Kidney (tissue), 22 donors: ENCODE measurements at places on chromosomes 6 and 20.

GRCh38 chr20:36173451-36173933 lies 19.0 kb downstream of the EPB41L1 start:
- peak; percentile 90 for DNase-seq

GRCh38 chr6:17193106-17193775 lies 87.9 kb upstream of the RBM24 start:
- DNase-seq, result no peak

- DNase-seq, result no peak
Observed at GRCh38 chr20:19903168-19903811, 113.9 kb upstream of the NAA20 start.

GRCh38 chr20:53749499-53749898 lies 155.9 kb upstream of the ZNF217 start:
- no peak for DNase-seq

DNA sequence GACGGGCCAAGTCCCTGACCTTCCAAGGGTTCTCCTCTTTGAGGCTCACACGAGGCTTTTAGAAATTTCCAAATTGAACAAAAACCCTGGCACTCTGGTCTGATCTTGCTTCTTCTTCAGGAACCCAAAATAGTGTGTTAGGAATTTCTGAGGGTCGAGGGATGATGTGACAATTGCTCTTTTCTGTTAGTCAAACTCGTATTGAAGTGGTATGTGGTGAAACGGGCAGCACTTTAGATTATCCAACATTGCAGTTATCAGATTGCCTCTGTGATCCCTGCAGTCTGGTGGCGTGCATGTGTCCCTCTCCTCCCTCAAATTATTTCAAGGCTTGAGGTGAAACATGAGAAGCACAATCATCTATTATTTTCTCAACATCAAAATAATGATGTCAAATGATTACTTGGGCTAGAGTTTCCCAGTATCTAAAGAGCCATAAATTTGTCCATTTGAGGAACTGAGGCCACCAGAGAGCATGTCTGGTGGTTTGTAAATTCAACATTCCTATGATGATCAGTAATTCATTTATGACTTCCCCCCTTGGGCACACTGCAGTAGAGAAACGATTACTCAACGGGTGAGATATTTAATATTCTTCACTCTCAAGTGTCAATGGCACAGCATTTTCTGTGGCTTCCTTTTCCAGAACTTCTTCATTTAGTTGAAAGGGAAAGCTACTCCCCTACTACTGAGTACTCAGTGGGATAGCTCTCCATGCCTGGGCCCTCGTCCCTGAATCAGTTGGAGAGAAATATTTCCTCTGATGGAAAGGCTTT lies 308.6 kb upstream of the MAP3K7 start:
- DNase-seq, result no peak

DNA sequence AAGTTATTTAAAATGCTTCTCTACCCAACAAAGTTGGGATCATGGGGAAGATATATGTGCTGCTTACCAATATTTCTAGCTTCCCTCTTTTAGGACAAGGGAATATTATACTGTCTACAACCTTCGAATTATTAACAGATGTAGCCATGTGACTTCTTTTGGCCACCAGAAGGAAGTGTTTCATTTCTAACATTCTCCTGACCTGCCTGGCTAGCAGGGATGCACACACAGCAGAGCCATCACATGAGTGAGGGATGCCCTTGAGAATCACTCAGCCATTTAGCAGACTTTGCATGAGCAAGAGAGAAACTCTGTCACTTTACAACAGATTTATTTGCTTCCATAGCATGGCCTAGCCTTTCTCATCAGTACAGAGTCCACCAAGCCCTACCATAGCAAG lies 230.7 kb upstream of the MARCKS start:
- DNase-seq, result no peak

GRCh38 chr6:129635396-129636130 lies 74.4 kb downstream of the ARHGAP18 start:
- DNase-seq, result no peak

DNA sequence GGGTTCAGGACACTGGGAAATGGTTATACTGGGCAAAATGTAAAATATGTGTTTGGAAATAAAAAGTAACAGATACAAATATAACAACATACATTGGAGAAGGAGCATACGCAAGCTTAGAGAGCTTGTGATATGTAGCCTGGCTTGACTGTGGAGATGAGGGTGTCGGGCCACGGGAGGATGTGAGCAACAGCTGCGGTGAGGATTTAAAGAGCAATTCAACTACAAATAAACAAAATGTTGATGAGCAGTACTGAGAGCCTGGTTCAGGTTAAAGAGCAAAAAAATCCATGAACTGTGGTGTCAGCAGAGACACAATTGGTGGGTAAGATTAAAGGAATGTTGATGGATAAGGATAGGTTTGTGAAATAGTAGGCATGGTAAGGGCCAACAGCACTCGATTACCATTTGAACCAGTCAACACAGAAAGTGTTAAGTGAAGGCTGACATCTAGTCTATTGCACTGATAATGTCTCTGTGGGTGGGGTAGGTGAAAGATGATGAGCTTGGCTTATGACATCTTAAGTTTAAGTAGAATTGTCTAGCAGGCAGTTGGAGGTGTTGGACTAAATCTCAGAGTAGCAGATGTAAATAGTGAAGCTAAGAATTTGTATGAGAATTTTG lies 723.2 kb downstream of the EPM2A start:
- no peak for DNase-seq

DNA sequence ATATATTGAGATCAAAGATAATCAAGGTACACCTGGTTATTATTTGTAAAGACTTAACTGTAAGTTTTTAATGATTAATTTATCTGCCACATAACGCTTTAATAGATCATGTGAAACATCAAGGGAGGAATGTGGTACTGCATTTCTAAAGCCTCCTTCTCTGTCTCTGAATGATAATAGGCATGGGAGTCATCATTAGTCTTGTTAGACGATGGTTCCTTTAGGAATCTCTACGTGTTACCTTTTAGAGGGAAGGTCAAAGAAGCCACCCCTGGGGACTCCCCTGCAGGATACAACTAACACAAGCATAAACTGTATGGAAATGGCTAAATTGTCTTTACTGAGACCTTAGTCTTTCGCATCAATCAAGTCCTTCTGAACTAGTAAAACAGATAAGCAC lies 173.6 kb upstream of the MCHR2 start:
- DNase-seq, result no peak

DNA sequence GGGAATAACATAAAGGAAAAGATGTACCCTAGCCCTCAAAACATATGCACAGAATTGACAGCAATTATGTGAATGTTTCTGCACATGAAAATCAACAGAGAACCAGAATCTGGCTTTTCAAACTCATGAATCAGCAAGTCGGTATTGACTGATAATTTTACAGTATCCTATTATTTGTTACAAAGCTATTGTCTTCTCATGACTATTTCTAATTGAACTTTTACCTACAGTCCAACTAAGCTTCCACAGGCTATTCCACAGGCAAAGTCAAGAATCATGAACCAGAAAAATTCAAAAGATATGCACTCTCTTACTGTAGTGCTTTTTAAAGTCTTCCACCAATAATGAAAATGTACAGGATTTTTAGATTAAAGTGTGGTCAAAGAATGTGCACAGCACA lies 49.1 kb upstream of the DST start:
- no peak for DNase-seq

DNA sequence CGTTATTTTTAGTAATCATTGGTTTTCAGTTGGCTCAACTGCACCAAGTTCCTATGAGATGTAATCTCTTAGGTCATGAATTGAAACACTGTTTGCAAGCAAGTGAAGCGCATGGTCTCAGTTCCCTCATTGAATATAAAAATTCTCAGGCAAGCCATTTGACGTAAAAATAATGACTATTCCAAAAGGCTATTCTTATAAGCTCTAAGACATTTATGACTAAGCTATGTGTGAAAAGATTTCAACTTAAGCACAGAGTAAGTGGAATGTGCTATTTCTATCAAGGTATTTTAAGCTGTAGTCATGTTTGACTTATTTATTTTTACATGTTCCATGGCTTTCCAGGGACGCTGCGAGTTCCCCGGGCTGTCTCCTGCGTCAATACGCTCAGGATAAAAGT lies 248.5 kb downstream of the THBS2 start:
- DNase-seq, result no peak

DNA sequence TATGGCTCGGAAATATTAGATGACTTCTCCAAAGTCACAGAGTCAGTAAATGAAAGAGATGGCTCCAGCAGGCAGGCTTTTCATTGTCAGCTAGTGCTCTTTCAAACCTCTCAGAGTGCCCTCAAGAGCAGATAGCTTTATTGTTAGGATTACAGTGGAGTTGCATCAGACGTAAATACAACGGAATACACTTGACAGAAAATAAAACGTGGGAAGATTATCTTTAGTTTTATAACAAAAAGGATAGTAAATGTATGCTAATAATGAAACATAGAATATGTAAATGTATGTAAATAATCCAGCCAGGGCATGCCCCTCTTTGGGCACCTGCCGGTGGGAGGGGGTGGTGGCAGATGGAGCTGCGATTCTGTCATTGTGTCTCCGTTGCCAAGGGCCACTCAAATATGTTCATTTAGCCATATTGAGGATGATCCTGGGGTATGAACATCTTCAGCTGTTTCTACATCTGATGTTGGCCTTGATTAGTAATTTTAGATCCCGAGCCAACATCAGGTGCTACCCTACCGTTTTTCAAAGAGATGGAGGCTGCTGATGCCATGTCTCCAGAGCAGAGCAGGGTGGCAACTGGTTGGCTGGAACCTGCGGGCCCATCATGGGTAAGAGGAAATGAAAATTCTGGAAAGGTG lies 358.3 kb upstream of the SULF2 start:
- no peak for DNase-seq

GRCh38 chr6:42279966-42280629 lies 62.4 kb upstream of the MRPS10 start:
- peak; percentile 26 for DNase-seq

DNA sequence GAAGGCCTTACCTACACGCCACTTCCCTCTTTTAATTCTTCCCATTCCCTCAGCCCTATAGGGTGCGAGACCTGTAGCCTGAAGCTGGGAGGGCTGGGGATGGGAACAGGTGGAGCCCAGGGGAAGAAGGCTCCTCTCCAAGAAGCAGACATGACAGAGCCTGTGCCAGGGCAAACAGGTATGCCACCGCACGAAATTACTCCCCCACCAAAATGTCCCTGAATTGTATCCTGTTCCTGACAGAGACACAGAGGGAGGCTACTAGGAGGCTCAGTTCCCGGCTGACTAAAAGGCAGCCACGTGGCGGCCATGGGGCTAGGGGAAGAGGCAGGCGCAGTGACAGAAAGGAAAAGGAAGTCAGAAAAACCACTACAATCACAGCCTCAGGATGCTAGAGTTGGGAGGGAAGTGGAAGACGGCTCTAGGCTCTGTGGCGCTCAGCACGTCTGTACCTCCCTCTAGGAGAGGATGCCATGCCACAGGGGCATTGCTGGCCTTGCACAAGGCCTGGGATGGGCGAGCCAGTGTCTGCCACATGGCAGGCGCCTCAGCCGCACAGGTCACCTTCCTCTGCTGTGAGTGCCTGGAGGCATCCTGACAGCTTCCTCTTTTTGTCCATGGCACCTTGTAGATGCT lies 27.7 kb downstream of the TFEB start:
- DNase-seq, result no peak

DNA sequence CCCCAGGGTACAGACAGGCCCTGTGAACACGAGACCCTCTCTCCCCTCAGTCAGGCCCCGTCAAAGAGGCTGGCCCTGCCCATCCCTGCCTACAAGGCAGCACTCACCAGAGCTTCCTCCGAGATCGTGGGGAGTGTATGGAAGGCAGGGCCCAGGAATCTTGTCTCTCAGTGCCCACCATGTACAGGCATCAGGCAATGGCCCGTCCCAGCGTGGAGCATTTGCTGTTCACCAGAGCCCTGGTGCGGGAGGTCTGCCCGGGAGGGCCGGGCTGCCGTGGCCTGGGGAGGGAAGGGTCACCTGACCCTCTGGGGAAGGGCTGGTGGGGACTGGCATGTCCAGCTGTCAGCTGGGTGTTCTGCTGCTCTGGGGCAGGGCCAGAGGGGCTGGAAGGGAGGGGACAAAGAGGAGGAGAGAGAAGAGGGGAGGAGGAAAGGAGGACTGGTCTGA lies at the start of gene IP6K3:
Gene IP6K3, minus strand, starts transcription at position 255 of the 450 bp plus-strand sequence. CDS start 11,429 bp downstream, outside the sequence.
- DNase-seq, result no peak

GRCh38 chr6:149014631-149015534 lies 268.1 kb downstream of the UST start:
- DNase-seq, result no peak

- DNase-seq, result no peak
Observed at GRCh38 chr6:167934426-167934864, 63.0 kb upstream of the KIF25 start.

- DNase-seq, result no peak
Observed at GRCh38 chr6:154482858-154483257, 27.6 kb downstream of the CNKSR3 start.

DNA sequence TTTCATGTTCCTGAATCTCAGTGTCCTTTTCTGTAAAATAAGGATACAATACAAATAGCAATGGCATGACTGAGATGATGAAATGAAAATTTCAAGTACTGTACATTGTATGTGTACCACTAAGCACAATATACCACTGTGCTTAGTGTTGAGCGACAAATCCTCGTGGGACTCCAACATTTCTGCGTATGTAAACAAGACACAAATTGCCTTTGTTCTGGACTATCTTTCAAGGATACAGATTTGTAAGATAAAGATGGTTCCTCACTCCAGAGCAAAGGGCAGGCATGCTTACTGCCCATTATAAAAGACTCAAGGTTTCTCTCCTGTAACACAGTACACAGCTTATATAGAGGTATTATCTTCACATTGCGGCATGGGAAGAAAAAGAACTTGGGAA lies 6.0 kb downstream of the RARS2 start:
- DNase-seq, result no peak

DNA sequence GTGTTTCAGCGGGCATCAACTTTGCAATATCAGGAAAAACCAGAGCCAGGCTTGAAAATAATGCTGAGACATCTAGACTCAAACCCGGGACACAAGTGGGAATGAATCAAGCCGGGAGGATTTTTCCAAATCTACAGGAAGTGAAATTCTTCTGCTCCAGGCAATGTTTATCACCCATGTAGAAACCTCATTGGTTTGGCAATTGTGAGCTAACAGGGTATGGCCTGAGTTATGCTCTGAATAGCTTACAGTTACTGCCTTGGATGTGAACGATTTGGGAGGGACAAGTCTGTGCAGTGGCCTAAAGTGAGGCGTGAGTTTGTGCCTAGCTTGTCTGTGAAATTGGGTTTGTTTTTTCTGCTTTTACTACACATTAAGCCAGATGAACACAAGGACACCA lies 87.4 kb downstream of the PCSK2 start:
- no peak for DNase-seq

DNA sequence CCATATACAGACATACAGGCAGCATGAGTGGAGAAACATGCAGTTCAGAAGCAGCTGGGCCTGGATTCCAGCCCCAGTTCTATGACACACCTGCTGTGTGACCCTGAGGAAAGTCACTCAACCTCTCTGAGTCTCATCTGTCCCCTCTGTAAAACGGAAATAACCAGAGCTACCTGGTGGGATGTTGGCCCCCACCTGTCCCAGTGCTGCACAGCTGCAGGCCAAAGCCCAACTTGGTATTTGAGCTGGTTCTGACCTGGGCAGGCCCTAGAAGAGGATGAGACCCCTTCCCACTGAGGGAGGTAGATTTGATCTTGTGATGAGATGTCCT lies 55.5 kb downstream of the PPP1R16B start:
- no peak for DNase-seq

- DNase-seq, result no peak
Observed at GRCh38 chr6:56532766-56533551, 109.7 kb downstream of the DST start.

GRCh38 chr6:125014661-125014957 lies 52.4 kb downstream of the RNF217 start:
- DNase-seq, result no peak
